HS-5 (cell line): ENCODE measurements at places on chromosomes 12 and 14.

GRCh38 chr12:89733579-89734201, 25.1 kb upstream of the ATP2B1 start:
- peak; percentile 98 for DNase-seq

- DNase-seq, result no peak
Measured at GRCh38 chr14:32510815-32511214, 181.7 kb downstream of the AKAP6 start.

DNA sequence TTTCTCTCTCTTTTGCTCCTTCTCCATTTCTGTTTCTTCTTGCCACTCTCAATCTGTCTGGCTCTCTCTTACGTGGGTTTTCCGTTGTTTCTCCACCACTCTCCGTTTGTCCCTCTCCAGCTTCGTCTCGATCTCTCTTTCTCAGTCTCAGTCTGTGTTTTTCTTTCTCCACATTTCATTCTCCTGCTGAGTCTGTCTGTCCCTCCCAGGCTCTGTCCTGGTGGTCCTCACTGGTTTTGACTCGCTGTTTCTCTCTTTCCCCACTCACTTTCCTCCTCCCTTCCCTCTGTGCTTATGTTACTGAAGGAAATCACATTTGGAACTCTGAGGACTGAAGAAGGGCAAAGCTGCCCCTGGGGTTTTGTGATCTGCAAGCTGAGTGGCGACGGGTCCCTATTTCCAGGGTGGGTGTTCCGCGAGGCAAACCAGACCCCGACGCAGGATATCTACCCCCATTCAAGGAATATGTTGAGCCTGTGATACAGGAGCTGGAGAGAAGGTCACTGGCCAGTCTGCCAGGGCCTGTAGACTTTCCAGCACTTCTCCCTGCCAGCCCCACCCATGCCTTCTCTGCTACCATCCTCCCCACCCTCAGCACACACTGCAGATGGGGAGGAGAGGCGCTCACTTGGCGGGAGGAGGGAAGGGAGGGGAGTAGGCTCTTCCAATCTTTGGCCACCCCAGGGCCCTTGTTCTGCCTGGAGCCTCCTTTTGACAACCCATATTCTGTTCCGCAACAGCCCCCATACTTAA, 102.7 kb upstream of the MAP1LC3B2 start:
- DNase-seq, result no peak

GRCh38 chr14:53638966-53639365, 317.7 kb downstream of the BMP4 start:
- no peak for DNase-seq

DNA sequence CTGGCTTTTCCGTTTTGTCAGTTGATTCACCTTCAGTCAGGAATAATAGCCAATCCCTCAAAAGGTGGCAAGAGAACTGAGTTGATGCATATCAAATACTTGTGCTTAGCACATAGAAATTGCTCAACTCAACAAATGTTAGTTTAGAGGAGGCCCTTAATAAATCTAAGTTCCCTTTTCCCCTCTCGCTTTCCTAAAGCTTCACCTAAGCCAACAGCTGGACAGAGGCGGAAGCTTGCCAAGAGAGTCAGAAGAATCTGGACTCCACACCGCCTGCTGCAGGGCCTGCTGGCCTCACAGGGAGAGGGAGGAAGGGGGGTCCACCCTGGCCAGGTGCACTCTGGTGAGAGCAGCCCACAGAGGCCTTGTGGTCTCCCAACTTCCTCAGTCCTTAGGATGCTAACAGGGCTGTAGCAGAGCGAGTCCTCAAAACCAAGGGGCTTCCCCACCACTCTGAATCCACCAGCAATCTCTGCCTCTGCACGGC, 213.1 kb downstream of the CHST11 start:
- no peak for DNase-seq

DNA sequence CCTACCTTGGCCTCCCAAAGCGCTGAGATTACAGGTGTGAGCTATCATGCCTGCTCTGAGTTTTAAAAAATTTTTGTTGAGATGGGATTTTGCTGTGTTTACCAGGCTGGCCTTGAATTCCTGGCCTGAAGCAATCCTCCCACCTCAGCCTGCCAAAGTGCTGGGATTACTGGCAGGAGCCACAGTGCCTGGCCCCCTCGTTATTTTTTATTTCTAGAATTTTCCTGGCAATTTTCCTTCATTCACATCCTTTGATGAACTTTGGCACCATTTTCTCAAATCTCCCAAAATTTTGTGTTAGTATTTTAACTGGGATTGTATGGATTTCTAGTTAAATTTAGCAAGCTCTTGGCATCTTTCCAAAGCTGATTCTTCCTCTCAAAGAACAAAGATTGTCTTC, 24.6 kb upstream of the SCARB1 start:
- DNase-seq, result no peak
